ENCODE measurements at places on chromosomes 6 and 20. TPM values are rescaled to one million over a fixed set of nuclear protein-coding genes. Genes with fewer than 3 reads are reported as not detected.

Gene TP53TG5
- total RNA-seq = not detected

Gene SLC17A1
- not detected for total RNA-seq

Gene PLAGL2
- total RNA-seq = 14.7 TPM

Gene GLP1R
- not detected for total RNA-seq

Gene SS18L1
- total RNA-seq = 13.2 TPM
